ENCODE measurements at places on chromosomes 3 and 15.

DNA sequence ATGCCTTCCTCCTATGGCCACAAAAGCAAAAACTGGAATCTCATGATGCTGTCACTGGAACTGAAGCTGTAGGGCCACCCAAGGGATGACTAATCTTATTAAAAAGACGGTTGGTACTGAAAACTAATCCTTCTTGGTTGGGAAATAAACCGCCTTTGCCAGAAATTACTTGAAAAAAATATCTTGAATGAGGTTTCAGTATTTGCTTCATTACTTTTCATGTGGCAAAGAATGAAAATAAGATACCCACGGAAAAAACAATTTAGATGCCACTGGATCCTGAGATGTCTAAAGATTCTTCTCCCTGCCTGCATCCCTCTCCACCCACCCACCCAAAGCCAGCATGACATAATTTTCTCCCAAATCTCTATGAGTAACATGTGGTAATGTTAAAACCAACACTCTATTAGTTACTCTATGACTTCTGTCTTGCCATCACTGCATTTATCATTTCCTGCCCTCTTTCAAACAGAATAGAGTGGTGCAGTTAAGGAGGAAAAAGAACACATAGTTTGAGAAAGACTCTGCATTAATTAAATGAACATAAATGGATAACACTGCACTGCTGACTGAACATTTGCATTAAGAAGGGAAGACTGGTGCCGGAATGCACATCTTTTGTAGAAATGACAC is 111.8 kb upstream of the DPH6 start:
- no peak for DNase-seq

DNA sequence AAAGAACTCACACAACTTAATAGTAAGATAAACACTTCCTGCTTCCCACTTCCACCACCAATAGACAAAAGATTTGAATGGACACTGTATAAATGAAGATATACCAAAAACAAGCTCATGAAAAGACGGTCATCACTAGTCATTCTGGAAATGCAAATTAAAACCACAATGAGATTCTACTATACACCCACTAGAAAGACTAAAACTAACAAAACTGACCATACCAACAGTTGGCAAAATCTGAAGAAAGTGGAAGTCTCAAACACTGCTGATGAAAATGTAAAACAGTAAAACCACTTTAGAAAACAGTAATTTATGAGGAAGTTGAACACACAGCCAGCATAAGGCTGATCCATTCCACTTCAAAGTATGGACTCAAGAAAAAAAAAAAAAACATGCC is 35.6 kb upstream of the CD96 start:
- DNase-seq, result no peak

- no peak for DNase-seq
Measured at GRCh38 chr3:69748503-69748902, 9.2 kb downstream of the MITF start.

GRCh38 chr15:89447676-89448075 is 48.7 kb downstream of the RHCG start:
- no peak for DNase-seq

DNA sequence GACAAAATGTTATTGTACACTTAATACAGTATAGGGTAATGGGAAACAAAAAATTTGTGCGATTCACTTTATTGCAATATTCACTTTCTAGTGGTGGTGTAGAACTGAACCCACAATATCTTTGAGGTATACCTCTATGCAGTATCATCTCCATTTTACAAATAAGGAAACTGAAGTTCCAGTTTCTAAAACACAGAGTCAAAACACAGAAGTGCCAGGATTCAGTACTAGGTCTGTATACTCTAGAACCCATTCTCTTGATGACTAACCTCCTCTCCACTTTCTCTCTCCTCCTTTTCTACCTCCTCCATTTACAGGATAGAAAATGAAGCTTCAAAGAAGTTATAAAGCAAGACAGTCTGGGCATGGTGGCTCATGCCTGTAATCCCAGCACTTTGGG is 62.2 kb downstream of the MB21D2 start:
- no peak for DNase-seq

DNA sequence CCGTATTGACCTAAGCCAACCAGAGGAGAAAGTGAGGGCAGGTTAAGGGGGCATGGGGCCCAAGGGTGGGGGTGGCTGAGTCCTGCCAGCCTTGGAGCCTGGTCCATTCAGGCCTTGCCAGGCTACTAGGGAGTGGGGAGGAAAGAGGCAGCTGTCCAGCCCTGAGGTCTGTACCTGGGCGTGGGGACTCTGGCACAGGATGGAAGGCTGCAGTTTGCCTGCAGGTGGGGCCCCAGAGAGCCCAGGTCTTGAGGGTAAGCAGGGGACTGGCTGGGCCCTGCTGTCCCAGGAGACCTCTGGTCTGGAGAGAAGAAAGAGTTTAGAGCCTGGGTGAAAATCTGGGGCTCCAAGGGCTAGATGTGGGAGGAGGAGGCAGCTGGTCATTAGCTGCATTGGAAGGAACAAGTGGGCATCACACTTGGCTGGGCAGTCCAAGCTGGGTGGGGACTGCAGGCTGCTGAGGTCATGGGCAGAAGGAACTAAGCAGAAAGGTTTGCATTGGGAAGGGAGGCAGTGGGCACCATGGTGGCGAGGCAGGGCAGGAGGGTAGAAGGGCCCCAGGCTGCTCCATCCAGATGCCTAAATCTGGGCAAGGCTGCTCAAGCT is 108.4 kb downstream of the OXNAD1 start:
- no peak for DNase-seq

GRCh38 chr3:163809540-163809993 is 1268.7 kb downstream of the SI start:
- no peak for DNase-seq

DNA sequence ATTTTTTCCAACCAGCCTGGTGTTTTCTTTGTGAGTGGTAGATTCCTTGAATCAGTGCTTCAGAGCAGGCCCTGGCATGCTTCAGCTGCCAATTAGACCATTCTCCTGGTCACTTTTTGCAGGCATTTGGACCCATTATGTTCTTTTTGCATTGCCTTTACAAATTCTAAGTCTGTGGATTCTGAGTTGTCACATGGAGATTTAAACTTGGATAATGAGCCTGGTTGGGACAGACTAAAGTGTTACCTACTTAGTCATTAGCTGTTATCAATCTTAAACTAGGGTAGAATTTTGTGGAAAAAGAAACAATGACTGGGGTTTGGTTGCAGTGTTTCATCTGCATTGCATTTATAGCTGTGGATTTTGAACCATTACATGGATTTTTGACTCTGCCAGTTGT is 40.6 kb downstream of the ARHGEF26 start:
- no peak for DNase-seq

GRCh38 chr3:13557417-13557816 is 8.5 kb downstream of the FBLN2 start:
- no peak for DNase-seq

GRCh38 chr3:102084704-102085103 is 235.4 kb downstream of the NFKBIZ start:
- no peak for DNase-seq

GRCh38 chr3:134613006-134613520 is 37.8 kb downstream of the KY start:
- DNase-seq, result no peak
